Amniotic epithelial cell (primary cell): ENCODE measurements at places on chromosomes 13 and 19.

DNA sequence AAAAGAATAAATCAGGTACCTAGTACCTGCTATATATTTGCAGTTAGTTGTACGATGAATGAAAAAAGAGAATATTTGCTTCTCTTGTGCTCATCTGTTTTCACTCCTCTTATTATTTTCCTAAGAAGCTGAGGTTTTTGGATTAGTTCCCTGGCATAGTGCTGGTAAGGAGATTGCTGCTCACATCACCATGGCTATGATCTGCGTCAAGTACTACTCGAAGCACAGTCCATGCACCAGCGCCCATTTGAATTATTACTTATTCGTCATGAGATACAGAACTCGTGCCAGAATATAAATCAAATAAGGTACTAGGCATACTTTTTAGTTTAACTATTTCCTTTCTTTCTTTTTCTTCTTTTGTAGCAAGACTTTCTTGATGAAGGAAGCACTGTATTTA is 7.1 kb downstream of the SERTM1 start:
- DNase-seq: peak; percentile 43

DNA sequence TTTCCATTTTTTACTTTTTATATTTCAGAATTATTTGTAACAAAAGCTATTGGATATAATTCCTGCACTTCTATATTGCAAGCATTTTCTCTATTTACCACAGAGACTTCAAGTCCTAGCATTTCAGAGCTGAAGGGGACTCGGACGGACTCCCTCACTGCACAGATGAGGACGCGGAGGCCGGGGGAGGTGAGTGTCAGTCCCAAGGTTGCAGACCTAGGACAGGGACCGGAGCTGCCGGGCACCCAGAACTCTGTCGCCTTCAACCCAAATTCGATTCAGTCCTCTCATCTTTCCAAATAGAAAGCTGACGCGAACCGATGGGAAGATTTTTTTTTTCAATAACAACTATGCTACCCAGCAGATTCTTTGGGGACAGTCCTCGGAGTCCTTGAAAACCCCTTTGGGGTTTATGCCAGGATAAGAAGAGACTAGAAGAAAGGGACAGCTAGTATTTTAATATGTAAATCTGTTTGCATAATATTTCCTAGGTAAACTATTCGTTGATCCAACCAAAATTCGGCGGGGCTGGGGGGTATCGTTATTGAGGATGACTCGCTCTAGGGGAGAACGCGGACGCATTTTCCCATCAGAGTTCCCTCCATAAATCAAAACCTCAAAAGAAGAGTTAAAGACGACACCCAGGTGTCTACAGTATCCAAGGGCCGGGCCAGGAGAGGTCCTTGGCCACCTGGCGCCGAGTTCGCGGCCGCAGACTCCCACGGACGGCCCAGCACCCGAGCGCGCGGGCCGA is 803 bp downstream of the FLT3 start:
- no peak for DNase-seq

DNA sequence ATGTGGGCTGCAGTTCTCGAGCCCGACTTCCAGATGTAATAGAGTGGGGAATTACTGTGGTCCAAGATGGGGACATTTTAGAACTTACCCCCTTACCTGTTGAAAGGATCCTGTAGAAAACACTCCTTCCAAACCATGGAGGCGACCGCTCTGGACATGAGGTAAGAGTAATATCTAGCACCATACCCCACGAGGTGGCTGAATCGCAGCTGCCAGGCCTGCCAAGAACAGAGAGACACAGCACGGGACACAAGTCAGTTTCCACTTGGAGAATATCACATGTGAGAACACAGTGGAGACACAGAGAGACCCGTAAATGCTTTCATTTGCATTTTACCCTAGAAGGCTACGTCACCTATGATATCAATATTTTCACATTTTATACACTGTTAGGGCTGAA is 129.2 kb downstream of the MIPEP start:
- DNase-seq: no peak

DNA sequence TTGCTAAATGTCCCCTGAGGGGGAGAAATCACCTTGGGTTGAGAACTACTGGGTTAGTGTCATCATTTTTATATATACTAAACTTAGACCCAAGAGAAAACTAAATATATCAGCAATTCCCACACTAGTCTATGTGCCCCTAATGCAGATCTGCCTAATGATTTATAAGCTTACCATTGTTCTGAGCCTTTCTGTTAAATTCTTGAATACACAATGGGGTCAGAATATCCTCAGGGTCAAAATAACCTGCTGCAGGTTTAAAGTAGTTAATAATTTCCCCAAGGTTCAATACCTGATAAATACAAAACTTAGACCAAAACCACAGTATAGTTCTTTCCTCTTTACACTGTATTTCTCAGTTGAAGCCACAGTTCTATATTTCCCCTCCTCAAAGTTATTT is 4.6 kb downstream of the VWA8 start:
- no peak for DNase-seq

DNA sequence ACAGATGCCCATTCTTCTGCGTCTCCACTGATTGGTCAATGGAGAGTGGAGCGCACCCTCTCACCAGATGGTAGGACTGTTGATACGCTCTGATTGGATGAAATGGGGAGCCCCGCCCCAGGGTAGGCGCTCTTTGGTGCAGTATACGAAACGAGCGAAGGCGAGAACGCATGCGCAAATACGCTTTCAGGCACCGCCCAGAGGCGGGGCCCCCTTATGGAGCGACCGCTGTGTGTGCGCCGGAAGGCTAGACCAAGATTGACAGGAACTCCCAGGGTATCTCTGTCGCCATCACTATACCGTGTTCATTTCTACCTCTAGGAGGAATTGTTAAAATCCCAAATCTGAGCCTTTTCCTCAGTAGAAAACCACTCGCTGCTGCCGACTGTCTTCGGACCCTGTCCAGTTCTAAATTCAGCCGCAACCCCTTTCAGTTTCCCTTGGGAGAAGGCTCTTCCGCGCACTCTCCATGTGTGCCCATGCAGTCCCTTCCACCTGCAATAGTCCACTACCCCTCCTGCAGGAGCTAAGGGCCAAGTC is 720 bp upstream of the HNRNPL start:
- peak; percentile 100 for DNase-seq

DNA sequence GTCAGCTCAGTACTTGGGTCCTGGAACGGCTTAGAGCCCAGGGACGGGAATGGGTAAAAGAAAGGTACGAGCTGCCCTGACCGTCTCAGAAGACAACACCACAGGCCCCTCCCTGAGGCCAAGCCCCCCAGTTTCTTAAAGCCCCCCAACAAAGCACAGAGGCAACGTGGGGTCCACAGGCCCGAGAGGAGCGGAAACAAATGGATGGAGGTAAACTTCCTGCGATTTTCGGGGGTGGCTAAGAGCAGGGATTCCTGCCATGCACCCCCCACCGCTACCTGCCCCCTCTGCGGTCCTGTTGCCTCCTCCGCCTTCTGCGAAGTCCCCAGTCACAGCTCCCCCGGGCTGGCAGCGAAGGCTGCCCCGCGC is 48.2 kb downstream of the PTPRS start:
- no peak for DNase-seq

DNA sequence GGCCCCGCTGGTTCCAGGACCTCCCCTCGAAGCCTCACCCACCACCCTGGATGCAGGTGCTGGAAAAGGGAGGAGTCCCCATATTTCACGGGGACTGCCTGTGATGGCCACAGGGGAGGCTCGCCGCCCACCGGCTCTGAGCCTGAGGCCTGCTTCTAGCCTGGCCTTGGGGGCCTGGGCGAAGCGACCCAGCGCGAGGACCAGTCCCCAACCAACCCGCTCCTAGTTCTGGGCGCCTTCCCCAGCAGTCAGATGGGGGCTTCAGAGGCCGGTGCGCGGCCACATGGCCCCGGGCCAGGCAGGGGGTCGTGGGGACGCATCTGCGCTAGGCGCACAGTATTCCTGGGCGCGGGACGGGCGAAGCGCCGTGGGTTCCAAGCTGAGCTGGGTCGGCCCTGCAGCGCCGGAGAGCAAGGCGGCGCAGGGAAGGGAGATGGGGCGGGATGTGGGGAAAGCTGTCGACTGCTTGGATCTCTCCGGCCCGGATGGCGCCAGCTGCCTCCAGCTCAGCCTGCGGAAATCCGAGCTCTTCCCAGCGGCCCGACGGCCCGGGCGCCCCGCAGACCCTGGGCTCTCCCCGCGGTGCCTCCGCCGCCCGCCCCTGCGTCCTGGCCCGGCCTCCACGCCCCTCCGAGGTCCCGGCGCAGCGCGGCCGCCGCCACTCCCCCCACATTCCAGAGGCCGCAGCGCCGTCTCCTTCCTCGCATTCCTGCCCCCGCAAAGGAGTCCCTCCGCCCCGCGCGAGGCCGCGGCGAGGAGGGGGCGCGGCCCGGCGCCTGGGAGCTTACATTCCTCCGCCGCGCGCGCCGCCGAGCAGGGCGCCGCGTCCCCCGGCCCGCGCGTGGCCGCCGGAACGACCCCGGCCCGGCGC is at the start of gene WTIP:
TSS of gene WTIP (plus strand) at position 788 of the 871 bp plus-strand sequence. CDS start 217 bp downstream, outside the sequence.
- DNase-seq: peak; percentile 89

- DNase-seq: peak; percentile 10
Observed at GRCh38 chr13:104011505-104012241, 945.5 kb upstream of the SLC10A2 start.

DNA sequence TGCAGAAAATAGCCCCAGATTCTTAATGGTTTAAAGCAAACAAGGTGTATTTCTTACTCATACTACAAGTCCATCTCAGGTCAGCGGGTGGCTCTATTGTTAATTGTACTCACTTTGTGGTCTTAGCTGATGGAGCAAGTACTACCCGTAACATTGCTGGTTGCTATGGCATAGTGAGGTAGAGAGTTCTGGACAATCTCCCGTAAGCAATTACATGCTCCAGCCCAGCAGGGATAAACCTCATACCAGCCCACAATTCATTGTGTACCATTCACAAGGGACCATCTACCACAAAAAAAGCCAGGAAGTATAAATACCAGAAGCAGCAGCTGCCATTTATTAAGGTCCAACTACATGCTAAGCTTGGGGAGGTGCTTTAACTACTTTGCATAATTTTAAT is 167.1 kb downstream of the PCDH9 start:
- DNase-seq: peak; percentile 7

GRCh38 chr13:79936368-79937136 is 404.4 kb downstream of the SPRY2 start:
- DNase-seq: peak; percentile 98

DNA sequence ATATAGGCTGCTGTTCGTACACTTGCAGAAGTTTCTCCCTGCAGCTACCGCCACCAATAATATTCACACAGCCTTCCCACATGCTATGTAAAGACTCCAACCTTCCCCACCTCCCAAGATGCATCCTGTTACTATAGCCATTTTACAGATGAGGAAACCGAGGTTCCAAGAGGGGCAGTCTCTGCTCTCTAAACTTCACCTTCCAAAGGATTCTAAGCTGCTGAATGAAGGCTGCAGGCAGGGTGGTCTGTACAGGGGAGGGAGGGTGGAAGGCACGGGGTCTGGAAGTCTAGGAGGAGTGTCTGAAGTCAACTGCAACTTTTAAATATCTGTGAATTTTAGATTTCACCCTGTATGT is 1.9 kb upstream of the NFIC start:
- DNase-seq: no peak

- DNase-seq: no peak
Observed at GRCh38 chr13:53013113-53013512, 15.5 kb upstream of the OLFM4 start.

DNA sequence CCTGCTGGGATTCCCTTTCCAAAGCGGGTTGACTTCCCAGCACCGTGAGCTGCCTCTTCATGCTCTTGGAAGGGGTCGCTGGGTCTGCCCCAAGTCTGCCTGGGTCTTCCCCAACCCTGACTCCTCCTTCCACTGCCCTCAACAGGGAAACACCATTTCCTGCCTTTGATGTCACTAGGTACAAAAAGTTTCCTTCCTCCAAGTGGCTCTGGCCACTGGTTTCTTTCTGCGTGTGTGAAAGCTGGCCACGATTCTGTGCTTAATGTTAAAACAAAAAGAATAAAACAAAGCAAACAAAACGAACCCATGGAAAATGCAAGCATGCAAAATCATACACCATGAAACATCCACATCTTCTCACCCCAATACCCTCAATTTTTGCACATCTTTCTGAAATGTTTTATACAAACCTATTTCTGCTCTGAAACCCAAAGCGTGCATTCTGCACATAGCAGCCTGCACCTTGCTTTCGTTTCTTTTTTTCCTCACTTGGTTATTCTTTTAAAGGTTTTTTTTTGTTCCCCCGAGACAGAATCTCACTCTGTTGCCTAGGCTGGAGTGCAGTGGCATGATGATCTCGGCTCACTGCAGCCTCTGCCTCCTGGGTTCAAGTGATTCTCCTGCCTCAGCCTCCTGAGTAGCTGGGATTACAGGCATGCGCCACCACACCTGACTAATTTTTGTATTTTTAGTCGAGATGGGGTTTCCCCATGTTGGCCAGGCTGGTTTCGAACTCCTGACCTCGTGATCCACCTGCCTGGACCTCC is 12.5 kb upstream of the TNFSF9 start:
- DNase-seq: no peak

DNA sequence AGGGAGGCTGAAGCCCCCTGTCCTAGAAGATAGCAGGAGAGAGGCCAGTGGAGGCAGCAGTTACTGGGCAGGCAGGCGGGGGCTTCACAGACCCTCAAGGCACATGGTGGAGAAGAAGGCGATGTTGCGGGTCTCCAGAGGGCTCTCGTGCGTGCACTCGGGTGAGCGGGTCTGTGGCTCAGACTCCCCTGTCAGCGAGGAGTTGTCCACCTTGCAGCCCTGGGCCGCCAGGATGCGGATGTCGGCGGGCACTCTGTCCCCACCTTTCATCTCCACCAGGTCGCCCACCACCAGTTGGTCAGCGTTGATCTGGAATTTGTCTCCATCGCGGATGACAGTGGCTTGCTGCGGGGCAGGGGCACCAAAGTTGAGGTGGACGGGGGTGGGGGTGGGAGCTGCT is 3.2 kb downstream of the ATP4A start:
- no peak for DNase-seq

DNA sequence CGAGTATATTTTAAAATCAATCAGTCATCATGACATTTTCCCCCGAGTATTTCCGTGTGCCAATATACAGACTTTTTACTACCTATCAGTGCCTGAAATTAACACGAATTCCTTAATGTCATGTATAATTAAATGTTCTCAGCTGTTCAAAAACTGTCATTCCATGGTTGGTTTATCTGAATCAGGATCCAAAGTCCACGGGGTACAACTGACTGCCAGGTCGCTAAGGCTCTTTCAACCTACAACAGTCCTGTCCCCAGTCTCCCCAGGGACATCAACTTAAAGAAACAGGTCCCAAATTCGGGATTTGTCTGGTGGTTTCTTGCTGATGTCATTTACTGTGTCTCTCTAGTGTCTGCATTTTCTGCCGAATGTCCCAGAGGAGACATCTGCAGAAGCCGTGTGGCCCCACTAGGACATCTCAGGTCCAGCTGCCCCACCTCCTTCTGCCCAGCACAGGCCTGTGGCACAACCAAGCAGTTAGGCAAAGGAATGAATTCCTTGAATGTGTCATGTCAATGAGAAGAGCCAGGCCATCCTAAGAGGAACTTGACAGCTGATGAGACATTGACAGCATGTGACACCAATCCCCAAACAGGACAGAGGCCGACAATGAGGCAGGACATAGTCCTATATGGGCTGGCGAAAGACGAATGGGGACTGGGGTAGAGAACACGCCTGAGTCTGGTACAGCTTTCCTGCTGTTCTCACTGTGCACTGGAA is 109.5 kb downstream of the STK24 start:
- DNase-seq: no peak

- DNase-seq: no peak
Observed at GRCh38 chr19:46746281-46747057, at the start of gene STRN4. Gene STRN4 (minus strand): TSS chr19:46746450. CDS start chr19:46746430, 20 bp downstream.

GRCh38 chr19:15118248-15118647 is 11.0 kb downstream of the SYDE1 start:
- DNase-seq: no peak
